ENCODE measurements at places on chromosomes 13 and 19.

DNA sequence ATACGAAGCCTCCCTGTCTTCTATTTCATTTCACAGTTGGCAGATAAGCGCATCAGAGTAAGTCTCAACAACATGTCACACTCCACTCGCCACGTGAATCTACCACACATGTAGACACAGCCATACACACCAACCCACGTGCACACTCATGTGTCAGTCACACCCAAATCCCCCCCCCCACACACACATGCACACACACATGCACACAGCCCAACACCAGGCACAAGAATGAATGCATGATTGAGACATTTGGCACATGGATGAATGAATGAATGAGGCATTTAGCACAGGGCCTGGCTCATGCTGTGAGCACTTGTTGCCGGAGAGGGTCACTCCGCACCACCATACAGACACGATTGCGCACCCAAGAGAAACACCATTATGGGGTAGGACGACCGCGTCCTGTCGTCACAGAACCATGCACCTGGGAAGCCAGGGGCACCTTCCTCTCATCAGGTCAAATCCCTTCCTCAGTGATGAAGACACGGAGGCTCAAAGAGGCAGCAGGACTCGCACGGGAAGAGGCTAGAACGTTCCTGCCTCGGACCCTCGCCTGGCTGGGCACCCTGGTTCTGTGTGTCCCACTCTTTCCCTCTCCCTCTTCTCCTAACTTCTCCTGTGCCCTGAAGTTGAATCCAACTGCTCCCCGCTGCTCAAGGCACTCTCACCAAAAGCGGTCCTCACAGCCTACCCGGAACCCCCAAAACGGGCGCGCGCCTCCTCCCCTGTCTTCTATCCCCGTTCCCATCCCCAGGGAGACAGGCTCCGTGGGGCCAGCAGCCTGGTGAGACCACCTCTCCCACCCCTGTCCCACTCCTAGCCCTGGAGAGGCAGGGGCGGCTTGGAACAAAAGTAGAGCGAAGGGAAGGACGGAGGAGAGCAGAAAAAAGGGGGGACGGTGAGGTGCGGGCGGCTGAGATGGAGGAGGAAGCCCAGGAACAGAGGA is 1.3 kb downstream of the MEIS3 start:
- peak; percentile 43 for DNase-seq

- DNase-seq = no peak
These were observed 60.8 kb upstream of the IPO5 start for GRCh38 chr13:97892717-97893116.

- DNase-seq = no peak
These were observed 172.2 kb upstream of the SLC10A2 start for GRCh38 chr13:103238441-103238840.

GRCh38 chr13:100439247-100439970 is 149.2 kb downstream of the GGACT start:
- peak; percentile 75 for DNase-seq

GRCh38 chr13:39847336-39847735 is 191.9 kb downstream of the COG6 start:
- no peak for DNase-seq

DNA sequence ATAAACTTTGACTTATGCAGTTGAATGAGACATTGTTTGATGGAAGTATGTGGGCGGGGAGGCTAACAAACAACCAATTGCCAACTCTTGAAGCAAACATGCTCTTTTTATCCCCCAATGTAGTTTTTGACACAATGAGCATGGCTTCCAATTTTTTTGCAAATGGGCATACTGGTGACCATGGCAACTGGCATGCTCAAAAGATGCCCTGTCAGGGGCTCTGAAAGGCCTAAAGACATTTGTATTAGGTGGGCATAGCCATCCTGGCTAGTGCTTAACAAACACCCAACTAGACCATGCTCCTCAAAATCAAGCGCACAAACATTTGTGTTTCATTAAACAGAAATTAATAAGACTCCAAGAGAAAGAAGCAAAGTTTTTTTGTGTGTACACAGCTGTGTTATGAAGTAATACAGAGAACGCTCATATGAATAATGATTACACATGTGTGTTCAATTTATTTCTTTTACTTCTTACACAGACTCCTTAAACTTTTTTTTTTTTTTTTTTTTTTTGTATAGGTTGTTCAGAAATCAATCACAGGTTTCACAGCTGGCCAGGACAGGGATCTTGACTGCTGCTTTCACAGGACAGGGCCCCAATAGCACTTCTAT is 95.6 kb downstream of the DLEU7 start:
- peak; percentile 20 for DNase-seq
